ENCODE measurements at places on chromosomes 16 and 17.

- no peak for DNase-seq
Measured at GRCh38 chr17:77746896-77747554, 211.5 kb upstream of the TNRC6C start.

DNA sequence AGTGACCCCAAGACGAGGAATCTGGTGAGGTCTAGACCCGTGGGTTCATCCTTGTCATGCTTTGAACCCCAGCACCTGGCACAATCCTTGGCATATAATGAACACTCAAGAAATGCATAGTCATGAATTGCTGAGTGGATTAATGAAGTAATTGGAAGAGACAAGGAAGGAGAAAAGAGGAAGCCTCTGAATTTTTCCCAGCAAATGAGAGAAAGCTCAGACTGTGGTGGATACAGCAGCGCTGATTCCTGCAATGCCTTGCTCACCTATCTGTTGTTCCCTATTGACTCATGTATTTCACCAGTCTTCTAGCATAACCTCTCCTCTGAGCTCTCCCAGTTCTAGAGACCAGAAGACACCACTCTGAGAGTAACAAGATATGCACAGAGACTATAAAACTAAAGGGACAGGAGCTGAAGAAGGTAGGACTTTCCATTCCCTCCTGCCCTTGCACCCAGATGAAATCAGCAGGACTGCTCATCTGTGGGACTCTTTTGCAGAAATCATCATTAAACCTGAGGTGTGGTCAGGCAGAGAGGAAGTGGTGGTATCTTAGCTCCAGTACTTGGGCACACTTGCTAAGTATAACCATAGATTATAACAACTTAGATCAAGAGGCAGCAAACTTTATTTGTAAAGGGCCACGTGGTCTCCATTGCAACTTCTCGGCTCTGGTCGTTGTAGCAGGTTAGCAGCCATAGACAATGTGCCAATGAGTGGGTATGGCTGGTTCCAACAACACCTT, 102.8 kb downstream of the MAF start:
- no peak for DNase-seq

DNA sequence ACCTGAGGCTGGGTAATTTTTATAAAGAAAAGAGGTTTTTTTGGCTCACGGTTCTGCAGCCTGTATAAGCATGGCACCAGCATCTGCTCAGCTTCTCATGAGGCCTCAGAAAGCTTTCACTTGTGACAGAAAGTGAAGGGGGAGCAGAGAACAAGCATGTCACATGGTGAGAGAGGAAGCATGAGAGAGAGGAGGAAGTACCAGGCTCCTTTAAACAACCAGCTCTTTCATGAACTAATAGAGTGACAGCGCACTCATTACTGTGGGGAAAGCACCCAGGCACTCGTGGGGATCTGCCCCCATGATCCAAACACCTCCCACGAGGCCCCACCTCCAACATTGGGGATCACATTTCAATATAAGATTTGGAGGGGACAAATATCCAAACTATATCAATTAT, 86.8 kb downstream of the USP32 start:
- DNase-seq: no peak

DNA sequence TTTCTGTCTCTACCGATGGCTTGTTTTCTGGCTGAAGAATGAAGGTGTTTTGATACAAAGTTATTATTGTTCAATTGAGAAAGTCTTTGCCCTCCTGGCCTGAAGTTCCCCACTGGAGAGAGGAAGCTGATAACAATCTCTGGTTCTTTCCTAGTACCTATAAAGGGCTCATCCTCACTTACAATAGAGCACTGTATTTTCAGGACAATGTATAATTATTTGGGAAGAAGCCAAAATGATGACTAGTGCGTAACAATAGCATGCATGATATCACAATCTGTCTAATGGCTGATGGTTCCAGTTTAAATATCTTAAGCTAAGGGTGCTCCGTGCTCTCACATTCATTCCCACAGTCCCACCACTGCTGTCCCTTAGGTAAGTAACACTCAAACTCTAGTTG, 230.7 kb downstream of the IRX3 start:
- DNase-seq: no peak

DNA sequence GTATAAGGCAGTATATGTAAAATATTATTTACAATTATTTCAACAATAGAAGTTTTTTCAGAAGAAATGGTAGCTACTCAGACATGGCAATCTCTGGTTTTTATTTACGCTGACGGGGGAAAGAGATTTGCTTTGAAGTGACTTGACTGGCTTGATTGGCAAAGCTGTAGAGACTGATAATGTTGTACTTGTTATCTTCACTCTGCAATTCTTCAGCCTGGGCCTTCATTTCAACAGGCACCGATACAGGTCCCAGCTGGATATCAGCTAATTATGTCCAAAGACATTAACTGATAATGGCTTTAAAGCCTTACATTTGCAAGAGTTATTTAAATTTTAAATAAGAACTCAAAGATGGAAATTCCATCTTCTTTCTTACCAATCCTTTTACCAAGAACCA, 151.4 kb upstream of the HS3ST3A1 start:
- DNase-seq: no peak

DNA sequence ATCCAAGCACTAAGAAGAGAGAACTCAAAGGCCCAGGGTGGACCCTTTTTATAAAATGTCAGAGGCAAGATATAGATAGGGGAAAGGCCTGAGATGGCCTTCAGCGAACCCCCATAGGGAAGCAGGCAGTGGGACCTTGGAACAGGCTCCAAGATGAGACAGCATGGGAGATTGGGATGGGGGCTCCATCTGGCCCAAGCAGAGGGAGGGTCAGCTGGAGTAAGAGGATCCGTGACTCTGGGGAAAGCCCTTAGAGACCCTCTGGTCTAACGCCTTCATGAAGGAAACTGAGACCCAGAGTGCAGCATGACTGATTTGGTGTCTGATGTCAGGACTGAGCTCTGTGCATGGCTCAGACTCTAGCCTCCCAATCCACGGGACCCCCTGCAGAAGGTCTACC, 30.8 kb downstream of the C17orf100 start:
- DNase-seq: no peak

GRCh38 chr16:30485818-30486436, 13.4 kb downstream of the ITGAL start:
- no peak for DNase-seq
